ENCODE measurements at places on chromosomes 16 and 17.

DNA sequence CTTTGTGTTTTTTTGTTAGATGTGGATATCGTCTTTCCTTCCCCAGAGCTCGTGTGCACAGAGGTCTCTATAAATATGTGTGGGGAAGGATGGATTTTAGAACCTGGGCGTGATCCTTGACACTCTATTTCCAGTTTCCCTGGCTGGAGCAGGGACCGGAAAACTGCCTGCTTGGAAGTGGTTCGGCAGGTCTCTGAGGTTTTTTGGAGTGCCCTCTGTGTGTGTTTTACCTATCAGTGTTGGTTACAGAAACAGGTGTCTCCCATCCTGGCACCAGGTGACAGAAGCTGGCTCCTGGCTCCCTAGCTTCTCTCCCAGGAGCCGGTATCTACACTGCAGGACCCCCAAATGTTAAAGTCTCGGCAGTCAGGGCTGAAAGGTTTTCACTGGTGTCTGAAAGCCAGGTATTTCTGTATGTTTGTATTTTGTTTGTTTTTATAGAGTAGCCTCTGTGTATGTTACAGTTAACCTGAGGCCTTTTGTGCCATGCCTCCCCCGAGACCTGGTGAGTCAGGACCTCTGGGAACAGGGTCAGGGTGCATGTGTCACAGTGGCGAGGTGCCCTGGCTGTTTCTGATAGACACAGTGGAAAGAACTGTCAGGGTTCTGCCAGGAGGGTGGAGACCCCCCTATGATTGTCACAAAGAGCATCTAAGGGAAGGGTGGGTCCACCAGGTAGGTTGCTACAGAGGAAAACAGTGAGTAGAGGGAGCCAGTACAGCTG is 31.3 kb downstream of the ZC3H18 start:
- DNase-seq: no peak

GRCh38 chr16:75486676-75487313 is 8.4 kb downstream of the CHST6 start:
- DNase-seq: no peak

GRCh38 chr16:80051040-80051439 is 450.5 kb upstream of the MAF start:
- DNase-seq: no peak

DNA sequence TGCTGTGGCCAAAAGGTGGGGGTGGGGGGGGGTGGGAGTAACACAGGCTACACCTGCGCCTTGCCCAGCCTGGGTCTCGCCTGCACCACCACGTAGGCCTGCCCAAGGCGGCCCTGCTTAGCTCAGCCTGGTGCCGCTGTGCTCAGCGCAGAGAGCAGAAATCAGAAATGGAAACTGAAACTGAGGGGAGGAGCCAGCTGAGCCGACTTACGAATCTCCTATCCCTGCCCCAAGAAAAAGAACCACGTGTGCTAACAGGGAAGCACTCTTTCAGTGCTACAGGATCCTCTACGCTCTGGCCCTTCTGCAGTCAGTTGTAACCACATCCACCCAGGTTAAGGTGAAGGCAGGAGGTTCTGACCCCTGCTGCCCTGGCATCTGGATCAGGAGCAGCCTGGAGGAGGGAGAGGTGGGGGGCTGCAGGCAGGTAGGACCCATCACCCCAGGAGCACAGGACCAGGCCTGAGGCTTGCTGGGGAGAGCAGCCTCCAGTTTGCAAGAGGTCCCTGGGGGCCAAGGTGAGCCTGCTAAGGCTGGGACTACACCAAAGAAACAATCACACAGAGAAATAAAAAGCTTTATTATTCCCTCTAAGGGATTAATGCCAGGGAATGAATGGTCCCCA is at the start of gene DHX58:
DHX58 (minus strand) TSS at position 163 of the 625 bp plus-strand sequence. CDS start 822 bp downstream, outside the sequence.
- DNase-seq: peak; percentile 98

DNA sequence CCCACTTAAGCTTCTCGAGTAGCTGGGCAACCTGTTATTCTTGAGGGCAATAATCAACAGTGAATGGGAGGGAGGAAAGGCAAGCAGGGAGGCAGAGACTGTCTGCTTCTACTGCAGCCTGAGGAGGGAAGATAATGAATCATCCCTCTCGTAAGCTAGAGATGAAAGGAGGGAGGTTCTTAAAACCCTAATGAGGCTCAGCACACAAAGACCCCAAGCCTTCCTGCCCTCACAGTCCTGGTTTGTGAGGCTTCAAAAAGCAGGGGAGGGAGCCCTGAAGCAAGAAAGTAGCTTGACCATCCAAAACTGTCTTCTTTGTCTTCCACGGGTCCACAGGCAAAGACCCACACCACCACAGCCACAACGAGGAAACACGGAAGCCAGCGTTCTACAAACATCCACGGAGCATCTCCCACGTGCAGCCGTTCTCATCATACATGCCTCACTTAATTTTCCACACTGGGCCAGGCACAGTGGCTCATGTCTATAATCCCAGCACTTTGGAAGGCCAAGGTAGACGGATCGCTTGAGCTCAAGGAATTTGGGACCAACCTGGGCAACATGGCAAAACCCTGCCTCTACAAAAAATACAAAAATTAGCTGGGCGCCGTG is 1.8 kb downstream of the PIK3R5 start:
- DNase-seq: no peak

- no peak for DNase-seq
Measured at GRCh38 chr17:13194887-13195286, 177.1 kb upstream of the ELAC2 start.

GRCh38 chr17:66835476-66835875 is 559 bp downstream of the CACNG5 start:
- DNase-seq: no peak

GRCh38 chr17:13931800-13932460 is 137.4 kb upstream of the COX10 start:
- DNase-seq: peak; percentile 47
